ENCODE measurements at places on chromosomes 13 and 19.

DNA sequence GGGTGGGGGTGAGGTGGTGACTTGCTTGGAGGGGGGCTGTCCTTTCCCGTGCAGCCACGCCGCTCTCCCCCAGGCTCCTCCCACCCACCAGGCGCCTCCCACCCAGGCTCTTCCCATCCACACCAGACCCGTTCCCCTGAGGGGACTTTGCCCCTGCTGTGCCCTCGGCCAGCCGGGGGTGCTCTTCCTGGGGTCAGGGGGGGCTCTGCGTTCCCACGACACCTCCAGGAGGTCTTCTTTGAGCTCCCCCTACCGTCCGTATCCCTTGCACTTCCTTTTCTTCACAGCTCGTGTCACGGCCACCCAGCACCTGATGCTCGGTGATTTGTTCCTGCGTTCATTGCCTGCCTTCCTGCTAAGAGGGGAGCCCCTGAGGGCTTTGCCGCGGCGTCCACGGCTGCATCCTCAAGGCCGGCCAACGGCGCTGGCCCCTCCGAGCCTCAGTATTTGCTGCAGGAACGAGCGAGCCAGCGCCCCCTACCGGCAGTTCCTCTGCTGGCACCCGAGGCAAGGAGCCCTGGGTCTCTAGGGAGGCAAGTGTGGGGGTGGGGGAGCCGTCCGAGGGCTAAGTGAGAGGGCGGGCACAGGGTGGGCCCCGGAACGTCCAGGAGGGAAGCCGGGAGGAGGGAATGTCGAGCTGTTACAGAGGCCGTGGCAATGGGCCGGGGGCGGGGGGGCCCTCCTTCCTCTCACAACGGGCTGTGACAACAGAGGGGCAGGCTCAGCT, 11.8 kb downstream of the LRRC4B start:
- no peak for DNase-seq

- DNase-seq, result no peak
These were observed 153.4 kb downstream of the DPF1 start for GRCh38 chr19:38070573-38070972.

DNA sequence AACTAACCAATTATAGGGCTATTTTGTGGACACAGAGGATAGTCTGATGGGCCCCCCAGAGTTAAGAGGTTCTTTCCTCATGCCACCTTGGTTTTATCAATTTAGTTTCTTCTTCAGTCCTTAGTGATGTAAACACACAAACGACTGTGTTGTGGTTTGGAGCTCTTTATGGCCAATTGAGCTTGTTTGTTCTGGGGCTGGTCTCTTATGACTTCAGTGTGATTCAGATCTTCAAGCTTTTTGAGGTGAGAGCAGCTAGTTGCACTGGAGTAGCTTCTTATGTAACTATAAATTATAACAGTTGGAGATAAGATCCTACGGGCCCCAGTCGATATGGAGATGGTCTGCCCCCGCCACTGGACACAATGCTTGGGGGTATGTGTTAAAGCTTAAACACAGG, 22.0 kb upstream of the GJB6 start:
- DNase-seq, result no peak

- DNase-seq, result no peak
These were observed 178.4 kb downstream of the FGF9 start for GRCh38 chr13:21849323-21849722.

GRCh38 chr13:108033800-108034707, 181.3 kb downstream of the LIG4 start:
- DNase-seq, result no peak

DNA sequence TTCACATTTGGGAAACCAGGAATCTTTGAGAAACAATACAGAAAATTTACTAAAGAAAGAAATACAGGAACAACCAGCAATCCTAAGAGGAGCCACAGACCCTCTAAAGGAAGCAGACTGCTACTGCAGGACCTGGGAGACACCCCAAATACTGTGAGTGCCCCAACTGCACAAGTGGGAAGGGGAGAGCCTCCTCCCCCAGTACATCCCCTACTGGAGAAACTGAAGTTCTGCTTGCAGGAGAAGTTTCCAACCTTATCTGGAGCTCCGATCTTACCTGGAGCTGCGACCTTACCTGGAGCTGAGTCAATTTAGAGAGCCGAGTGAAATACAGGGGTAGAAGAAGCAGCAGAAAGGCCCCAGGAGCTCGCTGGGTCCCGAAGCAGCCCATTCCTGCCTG, 236.4 kb upstream of the SPRY2 start:
- DNase-seq, result no peak

- DNase-seq, result no peak
These were observed 22.8 kb downstream of the ELAVL1 start for GRCh38 chr19:7982651-7983099.

- DNase-seq, result no peak
These were observed 216.1 kb downstream of the SLITRK1 start for GRCh38 chr13:83666141-83666540.

DNA sequence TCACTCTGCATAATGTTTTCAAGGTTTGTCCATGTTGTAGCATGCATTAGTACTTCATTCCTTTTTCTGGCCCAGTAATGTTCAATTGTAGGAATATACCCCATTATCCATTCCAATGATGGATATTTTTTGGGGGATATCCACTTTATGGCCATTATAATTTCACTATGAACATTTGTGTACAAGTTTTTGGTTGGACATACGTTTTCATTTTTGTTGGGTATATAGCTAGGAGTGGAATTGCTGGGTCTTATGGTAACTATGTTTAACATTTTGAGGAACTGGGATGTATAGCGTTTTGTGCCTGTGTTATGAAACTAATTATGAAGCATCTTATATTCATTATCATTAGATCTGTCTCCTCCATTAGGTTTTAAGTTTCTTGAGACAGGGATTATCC, 191.6 kb downstream of the TM9SF2 start:
- DNase-seq, result no peak

GRCh38 chr13:59034198-59034597, 1129.5 kb downstream of the DIAPH3 start:
- no peak for DNase-seq

DNA sequence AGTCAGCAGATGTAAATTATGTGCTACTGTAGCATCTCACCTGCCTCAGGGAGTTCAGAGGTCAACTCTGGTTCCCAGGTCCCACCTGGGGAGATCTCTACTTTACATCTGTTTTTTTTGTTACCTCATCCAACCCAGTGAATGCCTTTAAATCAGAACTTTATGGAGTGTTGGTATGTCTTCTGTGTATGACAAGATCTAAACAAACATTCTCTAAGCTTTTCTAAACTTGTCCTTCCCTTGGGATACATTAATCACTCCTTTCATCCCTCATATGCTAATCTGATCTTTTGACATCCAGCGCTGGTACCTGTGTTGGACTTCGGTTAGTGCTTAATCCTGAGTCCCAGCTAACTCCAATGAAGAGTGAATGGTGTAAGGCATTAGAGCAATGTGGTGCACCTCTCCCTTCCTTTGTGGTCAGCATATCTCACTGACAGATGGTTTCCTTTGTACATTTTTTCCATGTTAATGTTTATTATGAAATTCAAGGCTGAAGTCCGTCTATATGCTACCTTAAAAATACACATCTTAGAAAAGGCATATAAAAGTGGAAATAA, 213.4 kb downstream of the ABCC4 start:
- no peak for DNase-seq

Measured in brain pericyte (primary cell).